Right forelimb (tissue), 1 donor: ENCODE measurements at places on chromosomes 2 and 18.

- no peak for DNase-seq
Observed at GRCh38 chr2:27739058-27739373, 32.5 kb upstream of the MRPL33 start.

- DNase-seq: no peak
Observed at GRCh38 chr2:102442967-102443828, 20.2 kb downstream of the IL18RAP start.

DNA sequence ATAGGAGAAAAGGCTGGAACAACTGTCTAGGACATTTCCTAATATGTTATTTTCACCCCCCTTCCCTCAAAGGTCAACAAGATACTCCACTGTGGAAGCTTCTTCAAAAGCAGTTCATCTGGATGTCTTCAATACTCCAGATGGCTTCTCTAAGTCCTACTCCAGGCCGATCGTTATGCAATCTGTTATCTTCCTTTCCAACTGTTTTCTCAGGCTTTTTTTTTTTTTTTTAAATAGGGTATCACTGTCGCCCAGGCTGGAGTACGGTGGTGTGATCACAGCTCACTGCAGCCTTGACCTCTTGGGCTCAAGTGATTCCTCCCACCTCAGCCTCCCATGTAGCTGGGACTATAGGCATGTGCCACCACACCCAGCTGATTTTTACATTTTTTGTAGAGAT, 26.3 kb downstream of the ATP8B1 start:
- DNase-seq: no peak

GRCh38 chr2:11388262-11389051, 44.0 kb upstream of the ROCK2 start:
- DNase-seq: no peak

GRCh38 chr18:57767259-57768050, 35.7 kb downstream of the ATP8B1 start:
- DNase-seq: no peak

- DNase-seq: no peak
Observed at GRCh38 chr2:151729837-151730236, 4.4 kb downstream of the NEB start.
